Thoracic aorta (tissue), 2 donors: ENCODE measurements at places on chromosomes 16 and 17.

DNA sequence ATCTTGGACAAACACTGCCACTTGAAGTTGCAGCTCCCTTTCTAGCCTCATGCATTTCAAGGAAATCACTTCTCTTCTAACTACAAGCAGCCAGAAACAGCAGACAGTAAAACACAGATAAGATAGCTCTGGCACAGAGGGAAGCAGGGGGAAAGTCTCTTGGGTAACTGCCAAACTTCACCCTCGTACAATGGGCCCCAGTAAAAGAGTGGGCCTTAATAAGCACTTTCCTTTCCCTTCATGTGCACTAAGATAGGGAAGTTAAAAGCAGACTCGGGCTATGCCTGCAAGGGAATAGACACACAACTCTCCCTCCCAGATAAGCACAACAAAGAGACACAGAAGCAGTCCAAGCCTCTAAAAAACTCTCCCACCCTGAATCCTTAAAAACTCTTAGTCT lies 4.2 kb upstream of the KRTAP4-5 start:
- no peak for DNase-seq
- no peak overlapping the region for H3K27ac ChIP-seq
- H3K27me3 ChIP-seq = no peaks in the 10 kb centered on the region
- H3K4me3 ChIP-seq = no peak overlapping the region
- H3K36me3 ChIP-seq = no peaks in the 10 kb centered on the region

- no peaks in the 10 kb centered on the region for H3K27me3 ChIP-seq
- H3K36me3 ChIP-seq = no peaks in the 10 kb centered on the region
- no peak overlapping the region for H3K4me3 ChIP-seq
- no peak overlapping the region for H3K27ac ChIP-seq
- H3K4me1 ChIP-seq = no peaks in the 10 kb centered on the region
Measured at GRCh38 chr16:62638964-62639870, 603.0 kb upstream of the CDH8 start.

DNA sequence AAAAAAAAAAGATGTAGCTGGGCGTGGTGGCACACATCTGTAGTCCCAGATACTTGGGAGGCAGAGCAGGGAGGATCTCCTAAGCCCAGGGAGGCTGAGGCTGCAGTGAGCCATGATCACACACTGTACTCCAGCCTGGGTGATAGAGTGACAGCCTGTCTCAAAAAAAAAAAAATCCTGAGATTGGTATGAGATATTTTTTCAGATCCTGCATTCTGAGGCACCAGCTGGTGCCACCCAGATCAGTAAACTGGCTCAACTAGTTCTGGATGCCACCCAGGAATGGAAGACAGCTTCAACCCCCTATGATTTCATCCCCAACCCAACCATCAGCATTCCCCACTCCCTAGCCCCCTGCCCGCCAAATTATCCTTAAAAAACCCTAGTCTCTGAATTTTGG lies 7.1 kb upstream of the GJC1 start:
- H3K4me1 ChIP-seq = no peaks in the 10 kb centered on the region
- no peaks in the 10 kb centered on the region for H3K36me3 ChIP-seq
- H3K27me3 ChIP-seq = no peaks in the 10 kb centered on the region
- no peak for DNase-seq
- H3K4me3 ChIP-seq = no peak overlapping the region

GRCh38 chr16:31074814-31075183 lies 577 bp downstream of the ZNF646 start:
- H3K4me1 ChIP-seq = peaks cover 14% of the 10 kb centered on the region
- peak overlapping the region; percentile 97 for H3K4me3 ChIP-seq
- H3K27me3 ChIP-seq = no peaks in the 10 kb centered on the region
- H3K36me3 ChIP-seq = peaks cover 34% of the 10 kb centered on the region
- DNase-seq = no peak

DNA sequence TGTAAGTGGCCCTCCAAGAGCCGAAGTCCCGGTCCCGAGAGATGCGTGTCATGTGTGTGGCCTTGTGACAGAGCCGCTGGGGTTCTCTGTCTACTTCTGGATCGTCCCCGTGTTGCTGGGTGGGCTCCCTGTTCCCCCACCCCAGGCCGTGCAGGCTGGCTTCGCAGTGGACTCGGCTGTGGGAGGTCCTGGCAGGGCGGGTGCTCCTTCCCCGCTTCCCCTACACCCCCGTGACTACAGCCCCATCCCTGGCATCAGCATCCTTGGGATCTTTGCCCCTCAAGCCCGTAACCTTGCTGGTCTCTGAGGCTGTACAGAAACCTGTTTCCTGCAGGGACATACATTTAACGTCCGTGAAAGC lies 136.3 kb downstream of the BANP start:
- H3K36me3 ChIP-seq = no peaks in the 10 kb centered on the region
- H3K27ac ChIP-seq = no peak overlapping the region
- no peaks in the 10 kb centered on the region for H3K27me3 ChIP-seq
- no peaks in the 10 kb centered on the region for H3K4me1 ChIP-seq

DNA sequence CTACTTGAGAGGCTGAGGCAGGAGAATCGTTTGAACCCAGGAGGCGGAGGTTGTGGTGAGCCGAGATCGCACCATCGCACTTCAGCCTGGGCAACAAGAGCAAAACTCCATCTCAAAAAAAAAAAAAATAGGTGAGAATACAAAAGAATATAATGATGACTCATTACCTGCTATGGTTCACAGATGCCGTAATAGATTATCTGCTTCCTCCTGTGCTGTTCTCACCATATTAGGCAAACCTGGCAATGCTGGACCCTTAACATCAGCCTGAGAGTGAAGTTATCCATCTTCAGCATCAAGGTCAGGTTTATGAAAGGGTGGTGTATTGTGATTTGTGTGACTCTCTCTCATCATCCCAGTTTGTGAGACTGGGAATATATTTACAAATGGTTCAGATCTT lies 271.3 kb upstream of the CPHXL start:
- no peaks in the 10 kb centered on the region for H3K27me3 ChIP-seq
- no peak for DNase-seq
- H3K36me3 ChIP-seq = no peaks in the 10 kb centered on the region
- no peak overlapping the region for H3K27ac ChIP-seq

- peak overlapping the region; percentile 76 for H3K4me3 ChIP-seq
- no peak overlapping the region for H3K27ac ChIP-seq
- no peaks in the 10 kb centered on the region for H3K27me3 ChIP-seq
- DNase-seq = no peak
- no peaks in the 10 kb centered on the region for H3K36me3 ChIP-seq
Measured at GRCh38 chr16:49754495-49755312, 101.2 kb downstream of the ZNF423 start.

DNA sequence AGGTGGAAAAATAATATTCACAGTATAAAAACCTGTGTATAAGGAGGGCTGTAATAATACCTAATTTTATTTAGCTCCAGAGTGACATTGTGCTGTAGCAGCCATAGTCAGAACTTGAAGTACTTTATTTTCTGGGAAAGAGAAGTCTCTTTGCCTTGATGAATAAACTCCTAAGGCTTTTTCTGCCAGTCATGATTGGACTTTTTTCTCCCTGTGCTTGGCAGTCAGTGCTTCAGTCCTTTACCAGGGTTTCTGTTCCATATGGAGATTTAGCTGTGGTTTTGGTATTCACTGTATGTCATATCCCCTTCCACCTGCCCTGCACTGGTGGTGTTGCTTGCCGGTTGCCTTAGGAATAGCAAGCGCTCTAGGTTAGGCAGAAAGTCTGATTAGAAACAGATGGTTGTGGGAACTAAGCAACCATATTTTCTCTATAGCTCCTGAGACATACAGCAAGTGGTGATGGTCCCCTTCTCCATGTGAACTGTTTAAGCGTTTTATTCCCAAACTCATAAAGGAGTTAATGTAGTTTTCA lies 24.7 kb downstream of the DDX42 start:
- DNase-seq = no peak
- H3K4me3 ChIP-seq = no peak overlapping the region
- H3K27me3 ChIP-seq = no peaks in the 10 kb centered on the region
- H3K4me1 ChIP-seq = no peaks in the 10 kb centered on the region
- H3K27ac ChIP-seq = no peak overlapping the region

DNA sequence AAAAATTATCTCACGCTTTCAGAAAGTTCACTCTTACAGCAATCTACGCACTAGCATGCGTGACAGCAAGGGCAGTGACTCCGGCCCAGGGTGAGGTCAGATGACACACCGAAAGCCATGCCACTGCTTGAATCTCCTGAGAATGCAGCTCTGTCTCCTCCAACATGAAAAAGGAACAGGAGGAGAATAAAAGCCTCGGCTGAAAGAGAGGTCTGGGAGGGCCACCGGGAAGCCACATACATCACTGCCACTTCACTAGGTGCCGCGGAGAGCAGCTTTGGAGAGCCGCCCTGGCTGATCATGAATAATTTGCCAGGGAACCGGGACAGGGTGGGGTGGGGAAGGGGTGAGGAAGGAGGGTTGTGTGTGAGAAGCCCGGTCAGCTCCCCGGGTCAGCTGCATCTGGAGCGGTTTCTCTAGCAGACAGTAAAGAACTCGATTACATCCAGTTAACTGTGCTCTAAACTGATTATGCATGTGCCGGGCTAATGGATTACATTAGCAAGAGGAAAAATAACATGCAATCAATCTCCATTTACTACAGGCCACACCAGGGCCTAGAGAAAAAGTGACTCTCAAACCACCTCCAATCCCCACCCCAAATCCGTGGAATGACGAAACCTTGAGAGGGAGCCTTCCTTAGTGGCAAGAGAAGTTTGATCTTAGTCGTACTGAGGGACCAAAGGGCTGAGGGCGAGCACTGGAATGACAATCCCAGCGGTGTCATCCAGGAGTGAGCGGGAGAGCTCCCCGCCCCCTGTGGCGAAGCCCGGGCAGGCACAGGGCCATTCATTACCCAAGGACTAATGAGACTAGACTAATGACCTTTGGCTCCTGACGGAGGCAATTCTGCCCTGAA lies 100.3 kb downstream of the ZFHX3 start:
- peaks cover 8% of the 10 kb centered on the region for H3K36me3 ChIP-seq
- peak overlapping the region; percentile 4 for H3K4me3 ChIP-seq
- DNase-seq = no peak
- H3K27ac ChIP-seq = peak overlapping the region; percentile 34
- H3K4me1 ChIP-seq = peaks cover 55% of the 10 kb centered on the region
- no peaks in the 10 kb centered on the region for H3K27me3 ChIP-seq

- no peaks in the 10 kb centered on the region for H3K4me1 ChIP-seq
- no peaks in the 10 kb centered on the region for H3K36me3 ChIP-seq
- no peak overlapping the region for H3K27ac ChIP-seq
- no peak for DNase-seq
Measured at GRCh38 chr16:65698791-65699321, 577.0 kb upstream of the CDH11 start.

- no peaks in the 10 kb centered on the region for H3K36me3 ChIP-seq
- no peaks in the 10 kb centered on the region for H3K27me3 ChIP-seq
- no peak for DNase-seq
Measured at GRCh38 chr17:61411261-61412142, 11.9 kb downstream of the TBX2 start.
